ENCODE measurements at places on chromosomes 4 and X. TPM values are rescaled to one million over a fixed set of nuclear protein-coding genes. Genes with fewer than 3 reads are reported as not detected.

DNA sequence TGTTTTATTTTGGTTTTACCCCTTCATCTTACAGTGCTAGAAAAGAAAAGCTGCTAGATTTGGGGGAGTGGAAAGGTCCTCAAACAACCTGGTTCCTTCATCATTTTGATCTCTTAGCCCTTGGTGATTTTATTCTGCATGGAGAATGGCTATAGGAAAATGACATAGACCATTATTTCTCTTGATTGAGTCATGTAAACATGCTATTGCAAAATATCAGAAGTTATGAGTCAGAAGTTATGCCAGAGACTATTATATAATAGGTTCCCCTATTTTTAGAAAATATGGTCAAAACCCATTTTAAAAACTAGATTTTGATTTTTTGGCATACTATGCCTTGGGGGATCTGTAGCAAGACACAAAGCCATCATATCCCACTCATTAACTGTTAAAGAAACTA, 83.7 kb upstream of the FAM9C start:
- no peak for DNase-seq

DNA sequence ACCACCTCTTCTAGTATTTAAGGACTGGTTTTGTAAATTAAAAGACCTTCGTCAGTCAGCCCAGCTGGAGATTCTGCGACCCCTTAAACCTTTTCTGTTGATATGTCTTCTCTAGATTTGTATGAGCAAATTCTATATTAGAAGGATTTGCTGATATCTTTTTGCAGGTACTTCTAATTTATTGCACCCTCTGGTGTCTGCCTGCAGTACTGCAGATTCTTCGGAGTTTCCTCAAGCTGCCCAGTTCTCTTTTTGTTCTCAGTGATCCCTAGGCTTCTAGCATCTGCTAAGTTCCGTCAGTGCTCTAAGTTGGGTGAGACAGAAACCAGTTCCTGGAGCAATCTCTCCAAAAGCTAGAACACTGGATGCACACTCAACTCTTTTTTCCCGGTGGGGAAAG, 545.2 kb downstream of the C4orf33 start:
- no peak for DNase-seq

LPAR4 gene
- 2.0 TPM for total RNA-seq

- no peak for DNase-seq
These were observed 1.5 kb upstream of the GDPD2 start for GRCh38 chrX:70421618-70422017.

GRCh38 chrX:153667956-153668396, 5.6 kb downstream of the PNCK start:
- peak; percentile 53 for DNase-seq

GRCh38 chr4:80065601-80066000, 7.4 kb downstream of the ANTXR2 start:
- no peak for DNase-seq

DNA sequence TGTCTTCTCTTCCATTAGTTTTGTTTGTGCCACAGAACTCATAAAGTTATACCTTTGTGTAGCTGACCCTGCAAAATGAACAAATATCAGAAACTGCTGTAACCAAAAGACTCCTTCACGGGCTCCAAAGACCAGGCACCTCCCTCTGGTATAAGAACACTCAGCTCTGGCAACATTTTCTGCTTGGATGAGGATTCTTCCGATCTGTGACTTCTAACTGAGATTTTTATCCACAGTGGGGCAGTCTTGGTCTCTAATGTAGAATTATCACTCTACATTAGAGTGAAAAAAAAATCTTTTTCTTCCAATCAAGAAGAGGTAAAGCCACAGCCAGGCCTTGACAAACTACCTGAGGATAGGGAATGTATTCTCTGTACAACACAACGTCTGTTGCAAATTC, 38.5 kb upstream of the PRSS48 start:
- DNase-seq, result no peak

SPON2 gene
- total RNA-seq, result 56.4 TPM

GRCh38 chr4:86522349-86522748, 71.8 kb upstream of the PTPN13 start:
- DNase-seq, result no peak

DNA sequence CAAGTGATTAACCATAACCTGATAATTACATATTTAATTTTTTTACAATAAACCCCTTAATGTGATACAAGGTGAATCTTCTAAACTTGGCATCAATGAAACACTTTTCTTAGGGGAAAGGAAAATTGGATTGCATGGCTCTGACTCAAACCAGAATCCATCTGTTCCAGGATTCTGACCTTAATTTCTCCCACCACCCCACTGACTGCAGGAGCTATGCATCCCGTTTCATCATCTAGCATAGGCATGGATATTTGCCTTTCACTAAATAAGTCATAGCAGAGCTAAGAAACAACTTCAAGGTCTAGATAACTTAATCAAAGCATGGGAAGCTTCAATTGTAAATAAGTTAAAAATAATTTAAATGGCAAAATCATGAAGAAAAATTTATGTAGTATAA, 156.3 kb downstream of the BTC start:
- DNase-seq, result no peak

GRCh38 chr4:1021386-1022050, 10.1 kb downstream of the FGFRL1 start:
- DNase-seq, result no peak

DNA sequence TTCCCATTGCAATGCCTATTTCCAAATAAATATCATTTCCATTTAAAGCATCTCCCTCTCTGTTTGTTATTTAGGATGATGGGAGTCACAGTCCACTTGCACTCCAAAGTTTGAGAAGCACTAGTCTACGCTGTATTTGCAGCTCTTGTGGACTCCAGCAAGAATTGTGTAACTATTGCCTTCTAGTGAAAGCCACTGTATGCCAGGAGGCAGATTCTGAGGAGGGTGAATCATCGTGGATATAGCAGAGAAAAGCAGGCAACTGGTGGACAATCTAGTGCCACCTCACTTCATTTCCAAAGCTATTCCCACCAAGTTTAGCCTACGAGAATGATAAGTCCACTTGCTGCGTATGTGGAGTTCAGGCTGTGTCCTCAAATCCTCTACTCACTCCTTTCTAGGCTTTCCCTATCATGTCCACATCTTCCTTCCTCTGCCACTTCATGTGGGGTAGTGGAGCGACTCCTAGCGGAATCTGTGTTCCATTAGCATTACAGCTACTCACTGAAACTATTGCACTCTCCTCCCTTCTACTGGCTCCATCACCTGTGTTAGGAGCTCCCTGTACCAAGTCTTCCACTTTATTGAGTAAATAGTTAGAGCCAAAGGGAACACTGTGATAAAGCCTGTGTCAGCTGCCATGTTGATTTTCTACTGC, 501.8 kb upstream of the GALNT7 start:
- DNase-seq, result no peak
